Fibroblast of skin of right quadriceps (primary cell): ENCODE measurements at places on chromosomes 4 and X.

DNA sequence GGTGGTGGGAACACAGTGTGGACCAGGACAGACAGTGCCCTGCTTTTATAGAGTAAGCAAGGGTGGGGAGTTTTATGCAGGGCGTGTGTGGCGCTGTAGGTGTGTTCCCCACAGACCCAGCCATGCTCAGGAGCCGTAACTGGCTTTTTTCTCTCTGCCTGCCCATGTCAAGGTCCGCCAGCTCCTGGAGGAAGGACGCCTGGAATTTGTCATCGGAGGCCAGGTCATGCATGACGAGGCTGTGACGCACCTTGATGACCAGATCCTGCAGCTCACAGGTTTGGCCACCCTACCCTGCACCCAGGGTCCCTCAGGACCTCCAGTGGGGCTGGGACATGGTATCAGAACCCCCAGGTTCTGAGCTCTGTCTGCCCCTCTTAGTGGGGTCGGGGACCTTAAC lies 3.2 kb downstream of the MAN2B2 start:
- DNase-seq: no peak

DNA sequence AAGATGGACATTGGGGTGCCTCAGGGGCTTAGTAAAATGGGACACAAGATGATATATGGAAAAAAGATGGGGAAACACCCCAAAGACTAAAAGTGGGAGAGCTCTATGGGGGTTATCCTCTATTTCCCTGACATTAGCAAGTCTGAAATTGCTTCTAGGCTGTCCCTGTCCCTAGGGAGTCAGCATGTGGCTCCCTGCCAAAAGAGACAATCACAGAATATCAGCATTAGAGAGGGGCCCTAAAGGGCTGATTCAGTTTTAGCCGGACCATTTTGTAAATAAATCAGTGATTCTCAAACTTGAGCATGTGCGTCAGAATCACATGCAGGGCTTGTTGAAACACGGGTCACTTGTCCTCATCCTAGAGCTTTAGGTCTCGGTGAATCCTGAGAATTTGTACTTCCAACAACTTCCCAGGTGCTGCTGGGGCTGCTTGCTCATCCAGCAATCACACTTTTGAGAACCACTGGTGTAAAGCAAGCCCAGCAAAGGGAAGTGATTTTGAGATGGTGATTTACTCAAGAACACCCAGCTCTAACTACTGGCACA lies 165.3 kb upstream of the DGKK start:
- peak; percentile 0 for DNase-seq

GRCh38 chr4:31106419-31106818 lies 386.2 kb downstream of the PCDH7 start:
- no peak for DNase-seq

DNA sequence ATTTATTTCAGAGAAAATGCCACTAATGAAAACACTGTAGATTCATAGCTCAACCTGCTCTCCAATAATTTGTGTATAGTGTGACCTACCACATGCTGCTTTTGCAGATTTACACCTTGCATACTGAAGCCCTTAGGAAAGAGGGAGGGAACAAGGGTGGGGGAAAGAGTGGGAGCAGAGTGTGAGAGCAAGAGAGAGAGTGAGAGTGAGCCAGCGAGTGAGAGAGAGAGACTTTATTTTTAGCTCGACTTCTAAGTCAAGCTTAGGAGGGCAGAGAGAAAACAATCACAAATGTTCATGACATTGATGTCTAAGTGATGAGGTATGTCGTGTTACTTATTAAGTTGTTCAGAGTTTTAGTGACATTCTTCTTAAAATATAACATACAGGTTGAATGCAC lies 112.5 kb upstream of the HAND2 start:
- DNase-seq: no peak

DNA sequence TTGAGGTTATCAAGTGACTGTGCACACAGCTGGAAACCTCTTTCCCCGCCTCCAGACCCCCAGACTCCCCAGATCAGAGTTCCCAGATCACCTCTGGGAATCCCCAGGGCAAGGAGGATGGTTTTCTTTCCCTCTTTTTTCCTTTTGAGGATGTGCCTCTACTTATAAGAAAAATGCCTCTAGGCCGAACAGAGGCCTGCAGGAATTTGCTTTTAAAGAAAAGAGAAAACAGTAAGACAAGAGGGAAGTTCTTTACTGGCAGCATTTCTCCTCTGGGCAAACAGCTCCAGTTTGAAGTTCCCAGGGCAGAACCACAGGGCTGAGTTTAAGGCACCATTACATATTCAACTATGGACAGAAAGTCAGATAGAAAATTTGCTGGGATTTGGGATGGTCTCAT lies 837.9 kb upstream of the LCORL start:
- no peak for DNase-seq

DNA sequence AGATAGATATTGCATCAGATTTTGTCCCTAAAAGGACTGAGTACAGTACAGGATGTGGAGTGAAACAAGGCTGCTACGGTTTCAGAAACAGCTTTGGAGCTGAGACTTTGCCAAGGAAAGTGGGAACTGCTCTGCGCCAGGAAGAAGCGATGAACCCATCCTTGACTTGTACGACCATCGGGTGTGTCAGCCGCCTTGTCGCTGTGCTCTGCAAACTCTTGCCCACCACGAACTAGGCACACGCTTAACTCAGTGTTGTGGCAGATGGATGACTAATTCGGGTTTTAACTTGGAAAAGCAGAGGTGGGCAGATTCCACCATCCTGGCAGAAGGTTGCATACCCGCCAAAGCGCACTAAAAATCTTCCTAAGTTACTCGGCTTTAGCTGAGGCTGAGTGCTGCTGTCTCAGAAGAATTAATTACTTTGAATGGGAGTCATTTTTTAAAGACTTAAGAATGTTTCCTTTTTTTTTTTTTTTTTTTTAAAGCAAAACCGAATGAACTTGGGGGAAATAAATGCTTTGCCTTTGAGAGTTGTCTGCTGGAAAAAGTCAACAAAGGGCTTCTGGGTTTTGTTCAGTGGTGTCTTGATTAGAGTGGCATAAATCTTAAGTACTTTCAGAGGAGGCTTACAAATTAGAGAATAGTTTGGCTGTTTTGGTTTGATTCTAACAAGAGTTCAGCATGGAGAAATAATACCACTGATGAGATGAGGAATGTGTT lies 69.5 kb downstream of the SHROOM2 start:
- peak; percentile 54 for DNase-seq

GRCh38 chrX:74925225-74926088 lies at the start of gene NEXMIF:
NEXMIF (minus strand) TSS chrX:74925452.
- DNase-seq: peak; percentile 15

GRCh38 chr4:61312526-61312925 lies 112.4 kb downstream of the ADGRL3 start:
- peak; percentile 8 for DNase-seq

DNA sequence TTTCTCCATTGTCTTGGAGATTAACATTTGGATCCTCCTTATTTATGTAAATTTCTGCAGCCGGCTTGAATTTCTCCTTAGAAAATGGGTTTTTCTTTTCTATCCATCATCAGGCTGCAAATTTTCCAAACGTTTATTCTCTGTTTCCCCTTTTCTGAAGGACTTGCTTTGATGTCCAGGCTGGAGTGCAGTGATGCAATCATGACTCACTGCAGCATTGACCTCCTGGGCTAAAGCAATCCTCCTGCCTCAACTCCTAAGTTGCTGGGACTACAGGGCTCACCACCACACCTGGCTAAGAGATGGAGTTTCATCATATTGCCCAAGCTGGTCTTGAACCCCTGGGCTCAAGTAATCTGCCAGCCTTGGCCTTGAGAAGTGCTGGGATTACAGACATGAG lies 144.0 kb upstream of the ZXDB start:
- no peak for DNase-seq

DNA sequence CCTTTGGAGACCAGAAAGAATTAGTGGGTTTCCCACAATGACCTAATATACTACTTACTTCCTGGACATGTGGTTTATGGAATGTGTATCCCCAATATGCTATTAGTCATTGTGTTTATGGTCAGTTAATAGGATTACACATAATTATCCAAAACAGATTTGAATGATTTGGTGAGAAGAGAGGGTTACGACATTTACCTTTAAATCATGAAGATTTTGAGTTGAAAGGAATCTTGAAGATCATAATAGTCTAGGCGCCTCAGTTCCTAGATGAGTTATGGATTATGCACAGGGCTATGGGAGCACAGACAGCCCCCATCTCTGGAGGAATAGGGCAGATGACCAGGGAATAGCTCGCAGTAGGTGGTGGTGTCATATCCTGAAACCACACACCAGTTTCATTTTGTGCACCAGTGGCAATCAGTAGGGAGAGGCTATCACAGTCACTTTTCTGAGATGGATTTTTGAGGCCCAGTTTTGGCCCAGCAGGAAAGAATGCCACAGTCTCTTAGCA lies 61.3 kb downstream of the SEPTIN11 start:
- DNase-seq: peak; percentile 90

DNA sequence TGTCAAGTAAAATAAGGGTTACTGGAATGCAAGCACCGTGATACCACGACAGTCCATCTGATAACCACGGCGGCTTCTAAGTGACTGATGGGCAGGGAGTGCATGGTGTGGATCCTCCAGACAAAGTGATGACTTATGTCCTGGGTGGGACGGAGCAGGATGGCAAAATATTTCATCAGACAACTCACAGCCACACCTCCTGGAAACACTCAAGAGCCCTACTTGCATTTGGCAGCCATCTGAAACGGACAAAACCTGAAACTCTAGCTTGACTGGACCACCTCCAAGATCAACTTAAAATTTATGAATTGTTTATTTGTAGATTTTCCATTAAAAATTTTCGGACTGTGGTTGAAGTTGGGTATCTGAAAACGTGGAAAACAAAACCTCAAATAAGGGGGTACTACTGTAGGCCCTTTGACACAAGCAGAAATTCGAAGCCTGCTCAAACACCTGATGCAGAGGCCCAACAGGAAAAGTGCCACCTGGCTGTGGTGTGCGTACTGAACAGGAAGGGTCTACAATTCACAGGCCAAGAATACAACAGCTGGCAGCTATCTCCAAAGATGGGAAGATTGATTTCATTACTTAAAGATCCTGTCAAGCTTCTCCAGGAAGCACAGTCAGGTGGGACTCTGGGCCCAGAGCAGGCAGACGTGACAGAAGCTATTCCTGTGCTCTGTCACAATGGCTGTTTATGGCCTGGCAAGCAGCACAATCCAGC lies 26.0 kb downstream of the LRIT3 start:
- peak; percentile 33 for DNase-seq

DNA sequence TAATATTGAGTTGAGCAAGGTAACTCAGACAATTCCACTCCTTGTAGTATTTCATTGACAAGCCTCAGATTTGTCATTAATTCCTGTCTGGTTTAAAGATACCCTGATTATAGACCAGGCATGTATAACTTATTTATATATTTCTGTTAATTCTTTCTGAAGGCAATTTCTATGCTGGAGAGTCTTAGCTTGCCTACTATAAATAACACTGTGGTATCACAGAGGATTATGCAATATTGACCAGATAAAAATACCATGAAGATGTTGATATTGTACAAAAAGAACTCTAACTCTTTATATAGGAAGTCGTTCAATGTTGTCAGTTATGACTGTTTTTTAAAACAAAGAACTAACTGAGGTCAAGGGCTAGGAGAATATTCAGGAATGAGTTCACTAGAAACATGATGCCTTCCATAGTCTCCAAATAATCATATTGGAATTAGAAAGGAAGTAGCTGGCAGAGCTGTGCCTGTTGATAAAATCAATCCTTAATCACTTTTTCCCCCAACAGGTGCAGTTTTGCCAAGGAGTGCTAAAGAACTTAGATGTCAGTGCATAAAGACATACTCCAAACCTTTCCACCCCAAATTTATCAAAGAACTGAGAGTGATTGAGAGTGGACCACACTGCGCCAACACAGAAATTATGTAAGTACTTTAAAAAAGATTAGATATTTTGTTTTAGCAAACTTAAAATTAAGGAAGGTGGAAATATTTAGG lies 821 bp downstream of the CXCL8 start:
- DNase-seq: no peak

- peak; percentile 31 for DNase-seq
Measured at GRCh38 chrX:70033348-70034051, 16.2 kb downstream of the AWAT2 start.

DNA sequence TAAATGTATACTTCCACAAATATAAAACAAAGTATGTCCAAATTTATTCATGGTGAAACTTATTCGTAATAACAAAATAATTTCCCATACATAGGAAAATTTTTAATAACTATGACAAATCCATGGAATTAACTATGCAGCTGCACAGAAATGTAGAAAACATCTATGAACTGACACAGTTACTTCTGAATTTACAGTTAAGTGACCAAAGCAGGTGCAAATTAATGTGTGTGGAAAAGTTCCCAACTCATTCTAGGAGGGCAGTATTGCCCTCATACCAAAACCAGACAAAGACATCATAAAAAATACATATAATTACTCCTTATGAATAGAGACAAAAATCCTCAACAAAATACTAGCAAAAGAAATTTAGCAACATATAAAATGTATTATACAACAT lies 12.5 kb downstream of the LDOC1 start:
- DNase-seq: no peak

- DNase-seq: peak; percentile 58
Measured at GRCh38 chr4:120922381-120923206, at the start of gene PRDM5. PRDM5 (minus strand) TSS chr4:120922726; CDS start chr4:120922608, 118 bp downstream.

DNA sequence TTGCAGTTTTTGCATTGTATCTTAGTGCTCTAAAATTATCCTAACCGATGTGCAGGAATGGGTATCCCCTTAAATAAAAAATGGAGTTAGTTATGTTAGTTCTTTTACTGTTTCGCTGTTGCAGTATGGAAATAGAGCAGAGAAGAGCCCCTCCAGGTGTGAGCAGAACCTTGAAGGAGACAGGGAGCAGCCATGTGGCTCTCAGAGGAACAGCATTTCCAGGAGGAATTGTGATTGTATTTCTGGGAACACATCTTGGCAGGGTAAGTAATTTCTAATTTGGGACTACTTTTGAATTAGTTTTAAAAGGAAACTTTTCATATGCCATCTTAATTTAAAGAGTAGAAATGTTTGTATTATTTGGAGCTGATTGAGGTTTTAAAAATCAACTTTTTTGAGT lies 5.3 kb upstream of the CCDC158 start:
- no peak for DNase-seq

- peak; percentile 68 for DNase-seq
Measured at GRCh38 chr4:185730849-185731608, 81.0 kb downstream of the SORBS2 start.

GRCh38 chr4:68074397-68074796 lies 55.3 kb downstream of the TMPRSS11F start:
- DNase-seq: no peak

- no peak for DNase-seq
Measured at GRCh38 chrX:108223585-108223984, 132.0 kb downstream of the ATG4A start.
